ENCODE measurements at places on chromosomes 5 and 9.

GRCh38 chr5:149073213-149073612 lies 10.4 kb upstream of the SH3TC2 start:
- DNase-seq: no peak

DNA sequence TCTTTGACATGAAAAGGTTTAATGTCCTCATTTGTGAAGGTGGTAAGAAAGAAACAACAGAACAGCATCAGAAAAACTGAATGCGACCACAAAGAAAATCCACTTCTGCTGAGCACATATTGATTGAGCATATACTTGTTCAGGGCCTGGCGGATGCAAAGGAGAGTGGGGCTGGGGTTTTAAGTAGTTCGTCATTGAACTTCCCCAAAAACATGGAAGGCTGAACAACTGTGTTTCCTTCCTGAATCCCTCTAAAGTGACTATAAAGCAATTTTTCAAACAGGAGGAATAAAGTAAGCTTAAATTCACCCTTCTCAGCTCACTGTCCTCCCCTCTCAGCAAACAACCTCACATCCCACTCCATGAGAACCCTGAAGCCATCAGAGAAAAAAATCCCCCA lies 262.9 kb downstream of the AGTPBP1 start:
- DNase-seq: no peak

GRCh38 chr9:123102375-123103113 lies 69.1 kb downstream of the GPR21 start:
- no peak for DNase-seq

- DNase-seq: no peak
Observed at GRCh38 chr9:121620777-121621449, 30.5 kb upstream of the DAB2IP start.

- no peak for DNase-seq
Observed at GRCh38 chr9:4114569-4115505, 185.0 kb downstream of the GLIS3 start.

- DNase-seq: no peak
Observed at GRCh38 chr9:81314490-81314889, 374.9 kb downstream of the TLE1 start.

Measured in stimulated activated CD4-positive, alpha-beta T cell treated with anti-CD3 and anti-CD28 coated beads, TNF-alpha, amount 100 ng/mL, for 1 hour (primary cell).